AG04450 (cell line): ENCODE measurements at places on chromosomes 3 and 15. TPM values are rescaled to one million over a fixed set of nuclear protein-coding genes. Genes with fewer than 3 reads are reported as not detected.

- DNase-seq = no peak
Observed at GRCh38 chr3:40649346-40649745, 124.6 kb downstream of the ZNF621 start.

DNA sequence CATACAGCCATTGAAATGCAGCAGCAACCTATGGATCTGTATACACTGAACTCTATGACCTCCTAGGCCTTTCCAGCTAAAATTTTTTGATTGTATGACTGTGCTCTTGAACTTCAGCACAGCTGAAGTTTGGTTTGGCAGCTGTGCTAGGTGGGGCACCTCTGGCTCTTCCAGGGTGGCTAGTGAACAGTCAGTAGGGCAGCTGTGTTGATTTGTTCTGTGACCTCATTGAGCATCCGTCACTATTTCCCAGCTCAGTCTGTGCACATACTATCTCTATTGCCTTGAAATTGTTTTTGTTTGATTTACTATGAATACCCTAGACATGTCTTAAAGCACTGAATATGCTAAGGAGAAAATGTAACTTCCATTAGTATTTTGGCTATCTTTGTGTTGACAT, 363.2 kb upstream of the NAALADL2 start:
- DNase-seq = no peak

DNA sequence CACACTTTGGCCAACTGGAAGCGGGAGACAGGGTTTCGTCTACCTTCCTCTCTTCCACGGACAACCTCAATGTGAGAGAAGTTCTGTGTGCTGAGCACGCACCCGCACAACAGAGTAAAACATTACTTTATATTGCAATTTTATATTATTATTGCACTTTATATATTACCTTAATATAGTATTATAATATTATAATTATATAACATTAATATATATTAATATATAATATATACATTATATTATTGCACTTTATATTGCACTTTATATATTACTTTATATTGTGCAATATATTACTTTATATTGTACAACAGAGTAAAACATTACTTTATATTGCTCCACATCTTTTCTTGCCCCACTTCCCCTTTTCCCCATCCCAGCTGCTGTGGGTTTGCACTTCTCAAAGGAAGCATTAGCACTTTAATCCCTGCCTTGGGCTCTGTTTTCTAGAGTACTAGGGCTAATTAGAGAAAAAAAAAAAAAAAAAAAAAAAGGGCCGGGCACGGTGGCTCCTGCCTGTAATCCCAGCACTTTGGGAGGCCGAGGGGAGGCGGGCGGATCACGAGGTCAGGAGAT, 76.4 kb upstream of the SLC4A7 start:
- DNase-seq = no peak

DNA sequence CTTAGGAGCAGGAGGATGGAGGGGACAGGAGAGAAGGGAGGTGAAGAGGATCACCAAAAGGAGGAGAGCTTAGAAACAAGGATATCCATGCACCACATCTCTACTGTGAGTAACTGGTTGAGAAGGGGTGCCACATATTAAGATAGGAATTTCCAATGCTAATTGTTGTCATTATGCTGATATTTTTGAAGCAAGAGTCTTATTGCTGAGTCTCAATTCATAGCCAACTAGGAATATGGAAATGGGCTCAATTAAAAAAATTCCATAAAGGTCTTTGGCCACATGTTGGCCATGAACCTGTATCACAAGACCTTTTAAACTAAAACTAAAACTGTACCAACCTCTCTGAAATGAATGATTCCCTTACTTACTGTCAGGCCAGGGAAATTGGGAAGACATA, 642.6 kb downstream of the MAGI1 start:
- no peak for DNase-seq

- DNase-seq = no peak
Observed at GRCh38 chr3:67897351-67898336, 243.2 kb upstream of the SUCLG2 start.

DNA sequence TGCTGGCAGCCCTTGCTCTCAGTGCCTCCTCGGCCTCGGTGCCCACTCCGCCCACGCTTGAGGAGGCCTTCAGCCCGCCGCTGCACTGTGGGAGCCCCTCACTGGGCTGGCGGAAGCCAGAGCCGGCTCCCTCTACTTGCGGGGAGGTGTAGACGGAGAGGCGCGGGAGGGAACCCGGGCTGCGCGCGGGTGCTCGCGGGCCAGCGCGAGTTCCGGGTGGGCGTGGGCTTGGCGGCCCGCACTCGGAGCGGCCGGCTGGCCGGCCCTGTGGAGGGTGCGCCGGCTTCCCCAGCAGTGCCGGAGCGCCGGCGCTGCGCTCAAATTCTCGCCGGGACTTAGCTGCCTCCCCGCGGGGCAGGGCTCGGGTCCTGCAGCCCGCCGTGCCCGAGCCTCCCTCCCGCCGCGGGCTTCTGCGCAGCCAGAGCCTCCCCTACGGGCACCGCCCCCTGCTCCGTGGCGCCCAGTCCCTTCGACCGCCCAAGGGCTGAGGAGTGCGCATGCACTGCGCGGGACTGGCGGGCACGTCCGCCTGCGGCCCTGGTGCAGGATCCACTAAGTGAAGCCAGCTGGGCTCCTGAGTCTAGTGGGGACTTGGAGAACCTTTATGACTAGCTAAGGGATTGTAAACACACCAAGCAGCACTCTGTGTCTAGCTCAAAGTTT, 231.5 kb downstream of the EFHB start:
- DNase-seq = no peak

GRCh38 chr15:58472221-58472620, 40.4 kb downstream of the LIPC start:
- DNase-seq = no peak

DNA sequence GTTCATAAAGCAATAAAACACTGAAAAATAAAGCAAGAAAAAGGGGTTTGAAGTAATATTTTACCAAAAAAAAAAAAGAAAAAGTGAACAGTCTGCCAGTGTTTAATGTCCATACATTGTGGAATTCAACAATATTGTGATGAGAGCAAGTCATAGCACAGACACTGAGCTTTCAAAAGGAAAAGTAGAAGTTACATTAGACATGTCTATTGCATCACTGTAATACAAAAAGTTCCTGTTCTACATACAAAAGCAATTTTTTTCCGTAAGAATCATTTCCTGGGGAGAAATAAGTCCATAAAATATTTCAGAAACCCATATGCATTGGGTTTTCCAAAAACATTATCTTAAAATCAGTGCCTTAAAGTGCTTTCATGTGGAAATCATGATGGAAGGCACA, 11.8 kb upstream of the HDC start:
- DNase-seq = no peak

DNA sequence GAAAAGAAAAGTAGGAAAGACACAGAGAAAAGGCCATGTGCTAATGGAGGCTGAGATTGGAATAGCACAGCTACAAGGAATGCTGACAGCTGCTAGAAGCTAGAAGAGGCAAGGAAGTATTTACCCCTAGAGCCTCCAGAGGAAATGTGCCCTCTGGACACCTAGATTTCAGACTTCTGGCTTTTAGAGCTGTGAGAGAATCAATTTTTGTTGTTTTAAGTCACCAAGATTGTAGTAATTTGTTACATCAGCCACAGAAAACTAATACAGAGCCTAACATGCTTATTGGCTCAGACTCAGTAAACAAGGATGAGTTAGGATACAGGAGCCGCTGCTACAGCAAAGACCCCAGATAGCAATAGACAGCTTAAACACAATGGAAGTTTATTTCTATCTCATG, 33.1 kb upstream of the GLCE start:
- no peak for DNase-seq

DNA sequence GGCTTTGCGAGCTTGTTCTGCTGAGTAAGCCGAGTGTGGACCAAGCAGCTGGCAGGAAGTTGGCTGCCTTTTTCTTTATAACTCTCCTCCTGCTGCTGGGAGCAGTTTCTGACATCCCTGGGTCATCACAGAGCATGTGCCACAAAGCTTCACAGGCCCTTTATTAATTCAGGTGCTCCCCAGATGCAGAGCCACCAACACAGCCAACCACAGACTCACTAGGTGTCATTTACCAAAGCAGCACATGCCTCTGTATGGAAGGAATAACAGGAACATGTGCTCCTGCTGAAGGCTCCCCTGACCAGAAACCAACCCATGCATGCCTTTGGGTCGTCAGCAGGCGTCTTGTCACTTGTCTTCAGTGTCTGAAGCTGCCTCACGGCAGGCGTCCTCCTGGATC, 152.5 kb downstream of the ADAMTS17 start:
- no peak for DNase-seq

DNA sequence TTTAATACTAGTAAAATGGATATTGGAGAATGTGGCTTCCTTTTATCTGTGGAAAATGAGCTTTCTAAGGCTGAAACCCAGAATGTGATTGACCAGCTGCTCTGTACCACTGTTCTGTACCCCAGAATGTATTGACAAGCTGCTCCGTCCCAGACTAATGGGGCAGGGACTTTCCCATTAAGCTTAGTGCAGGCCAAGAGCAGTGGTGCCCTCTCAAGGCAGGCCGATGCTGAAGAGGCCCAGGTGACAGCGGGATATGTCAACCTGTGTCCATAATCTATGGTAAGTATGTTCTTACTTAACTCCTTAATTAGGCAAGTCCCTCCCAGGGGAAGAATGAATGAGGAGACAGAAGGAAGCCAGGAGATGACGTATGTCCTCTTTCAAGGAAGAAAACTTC, 31.1 kb downstream of the SGO1 start:
- DNase-seq = no peak

HGD gene
- polyA plus RNA-seq = 0.14 and 0.15 TPM in 2 replicates

PROS1 gene
- polyA plus RNA-seq = 9.3 and 11.5 TPM in 2 replicates

PLA1A gene
- polyA plus RNA-seq = not detected in 2 replicates

DAZL gene
- not detected in 2 replicates for polyA plus RNA-seq

SCG5 gene
- polyA plus RNA-seq = 39.2 and 44.4 TPM in 2 replicates

CFAP100 gene
- not detected in 2 replicates for polyA plus RNA-seq
